Omental fat pad (tissue), 4 donors: ENCODE measurements at places on chromosomes 11 and 22.

- DNase-seq: no peak
Observed at GRCh38 chr11:34493926-34494595, 19.5 kb downstream of the ELF5 start.

- no peak for DNase-seq
Observed at GRCh38 chr22:40030758-40031095, 36.0 kb downstream of the FAM83F start.

DNA sequence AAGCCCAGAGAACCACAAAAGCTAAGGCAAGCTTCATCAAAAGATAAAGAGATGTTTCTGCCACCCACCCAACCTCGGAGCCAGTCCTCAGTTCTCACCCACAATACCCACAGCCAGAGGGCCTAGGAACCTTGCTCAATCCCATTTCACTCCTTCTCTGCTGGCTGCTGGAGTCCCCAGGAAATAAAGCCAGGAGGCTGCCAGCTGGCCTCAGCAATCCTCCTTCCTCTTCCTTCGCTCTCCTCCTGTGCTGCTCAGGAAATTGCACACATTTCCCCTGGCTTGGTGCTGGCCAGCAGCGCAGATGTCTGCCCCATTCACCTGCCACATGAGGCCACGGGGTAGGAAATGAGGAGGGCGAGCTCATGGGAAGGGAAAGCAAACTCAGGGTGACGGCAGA, 91.8 kb upstream of the LDLRAD3 start:
- no peak for DNase-seq

- DNase-seq: no peak
Observed at GRCh38 chr11:108857382-108857781, 192.5 kb downstream of the DDX10 start.
